ENCODE measurements at places on chromosomes 3 and 15.
A peak's percentile ranks its signal among the peaks of the same experiment; 100 is the strongest.

- no peak for DNase-seq
Observed at GRCh38 chr15:82870727-82871320, 61.4 kb downstream of the WHAMM start.

- DNase-seq, result no peak
Observed at GRCh38 chr15:29844290-29844903, 22.1 kb upstream of the TJP1 start.

DNA sequence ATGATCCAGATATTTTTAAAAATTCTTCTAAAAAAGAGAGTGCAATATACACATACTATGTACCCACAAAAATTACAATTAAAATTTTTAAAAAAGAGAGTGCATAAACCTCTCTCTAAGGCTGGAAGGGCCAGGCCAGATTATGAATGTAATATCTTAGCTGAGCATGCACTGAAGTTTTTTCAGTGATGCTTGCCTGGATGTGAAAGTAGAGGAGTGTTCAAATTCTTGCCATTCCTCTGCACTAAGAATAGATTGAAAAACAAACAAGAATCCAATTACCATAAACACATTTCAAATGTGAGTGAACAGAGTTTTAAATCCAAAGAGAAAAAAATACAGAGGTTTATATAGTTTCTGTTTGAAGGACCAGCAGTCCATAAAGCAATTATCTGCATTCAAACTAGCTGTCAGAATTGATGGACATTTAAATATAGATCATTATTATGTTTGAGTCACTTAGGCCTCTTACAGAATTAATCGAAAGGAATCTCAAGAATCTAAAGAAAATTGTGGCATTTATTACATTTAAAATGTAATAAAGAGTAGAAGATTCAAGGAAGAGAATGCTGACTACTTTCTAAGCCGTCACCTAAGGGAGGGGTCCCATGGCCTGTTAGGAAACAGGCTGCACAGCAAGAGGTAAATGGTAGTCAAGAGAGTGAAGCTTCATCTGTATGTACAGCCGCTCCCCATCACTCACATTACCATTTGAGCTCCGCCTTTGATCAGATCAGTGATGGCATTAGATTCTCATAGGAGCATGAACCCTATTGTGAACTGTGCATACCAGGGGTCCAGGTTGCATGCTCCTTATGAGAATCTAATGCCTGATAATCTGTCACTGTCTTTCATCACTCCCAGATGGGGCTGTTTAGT lies 159.3 kb upstream of the MDFIC2 start:
- no peak for DNase-seq

DNA sequence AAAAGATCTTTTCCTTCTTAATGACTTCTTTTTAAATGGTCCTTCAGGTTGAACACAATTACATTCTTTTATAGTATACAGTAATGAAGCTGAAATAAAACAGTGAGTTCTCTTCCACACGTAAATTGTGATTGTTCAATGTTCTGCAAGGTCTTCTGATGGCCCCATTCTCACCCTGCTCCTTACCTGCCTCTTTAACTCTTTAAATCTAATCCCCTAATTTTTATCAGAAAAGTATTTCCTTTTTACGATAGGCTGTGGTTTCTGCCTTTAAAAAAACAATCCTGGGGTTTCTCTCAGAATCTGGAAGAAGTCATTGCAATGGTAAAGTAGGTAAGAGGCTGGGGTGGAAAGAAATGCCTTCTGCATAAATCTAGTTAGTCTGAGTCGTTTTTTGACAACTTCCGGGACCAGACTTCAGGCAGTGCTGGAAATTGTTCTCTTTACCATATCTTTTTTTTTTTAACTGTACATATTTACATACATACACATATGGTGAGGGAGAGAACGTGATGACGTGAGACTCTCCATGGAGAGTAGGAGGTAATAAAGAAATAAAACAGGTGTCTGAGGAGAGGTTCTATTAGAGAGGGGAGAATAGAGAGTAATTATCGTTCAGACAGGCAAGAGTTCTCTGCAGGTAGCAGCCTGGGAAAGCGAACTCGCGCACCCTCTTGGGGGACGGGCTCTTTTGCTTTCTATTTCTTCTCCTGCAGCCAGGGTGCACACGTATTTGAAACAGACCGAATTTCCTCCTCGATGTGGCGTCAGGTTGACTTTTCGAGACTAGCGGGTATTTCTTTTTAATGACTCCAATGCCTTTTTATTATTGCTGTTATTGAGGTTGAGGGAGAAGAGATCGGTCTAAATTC lies at the start of gene SIDT1:
SIDT1 (plus strand) TSS at position 730 of the 872 bp plus-strand sequence. CDS start 467 bp downstream, outside the sequence.
- DNase-seq, result peak; percentile 69

DNA sequence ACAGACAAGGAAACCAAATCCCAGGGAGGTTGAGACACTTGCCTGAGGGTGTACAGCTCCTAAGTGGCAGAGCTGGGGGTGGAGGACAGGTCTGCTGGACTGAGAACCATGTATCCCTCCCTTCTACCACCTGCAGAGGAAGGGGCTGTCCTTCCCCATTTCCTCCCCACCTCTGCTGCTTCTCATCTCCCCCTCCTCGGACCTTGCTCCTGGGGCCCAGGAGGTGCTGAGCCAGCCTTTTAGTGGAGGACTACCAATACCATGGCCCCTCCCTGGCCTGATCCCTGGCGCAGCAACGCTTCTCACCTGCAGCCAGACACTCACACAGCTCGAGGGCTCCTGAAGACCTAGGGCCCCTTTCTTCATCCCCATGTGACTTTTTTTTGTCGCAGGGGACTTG lies 50.4 kb downstream of the IDH2 start:
- no peak for DNase-seq

- DNase-seq, result peak; percentile 31
Observed at GRCh38 chr3:196274585-196274984, 12.9 kb downstream of the PCYT1A start.

- DNase-seq, result no peak
Observed at GRCh38 chr3:123914829-123915228, 30.7 kb upstream of the MYLK start.

GRCh38 chr15:58454950-58455401 lies 23.2 kb downstream of the LIPC start:
- DNase-seq, result no peak

GRCh38 chr15:31302778-31303725 lies 23.6 kb upstream of the KLF13 start:
- peak; percentile 71 for DNase-seq

DNA sequence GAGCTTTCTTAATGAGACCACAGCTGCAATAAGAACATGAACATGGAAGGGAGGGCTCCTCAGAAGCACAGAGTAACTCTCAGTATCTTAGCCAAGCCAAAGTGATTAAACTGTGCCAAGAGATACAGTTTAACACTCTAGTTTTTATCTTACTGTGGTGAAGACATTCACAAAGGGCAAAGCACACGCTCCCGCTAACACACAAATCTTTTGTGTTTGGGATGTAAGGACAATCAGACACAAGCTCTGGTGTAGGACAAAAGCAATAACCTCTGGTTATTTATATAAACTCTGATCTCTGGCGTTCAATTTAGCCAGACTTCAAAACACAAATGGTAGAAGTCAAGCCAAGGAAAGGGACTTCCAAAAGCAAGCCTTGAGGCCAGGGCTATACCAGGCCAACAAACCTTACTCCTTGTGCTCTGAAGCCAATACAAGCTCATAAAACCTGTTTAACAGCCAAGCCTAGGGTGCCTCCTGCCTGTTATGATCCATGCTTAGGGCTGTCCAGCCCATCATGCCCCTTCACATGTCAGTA lies 27.8 kb downstream of the DPH3 start:
- DNase-seq, result no peak

DNA sequence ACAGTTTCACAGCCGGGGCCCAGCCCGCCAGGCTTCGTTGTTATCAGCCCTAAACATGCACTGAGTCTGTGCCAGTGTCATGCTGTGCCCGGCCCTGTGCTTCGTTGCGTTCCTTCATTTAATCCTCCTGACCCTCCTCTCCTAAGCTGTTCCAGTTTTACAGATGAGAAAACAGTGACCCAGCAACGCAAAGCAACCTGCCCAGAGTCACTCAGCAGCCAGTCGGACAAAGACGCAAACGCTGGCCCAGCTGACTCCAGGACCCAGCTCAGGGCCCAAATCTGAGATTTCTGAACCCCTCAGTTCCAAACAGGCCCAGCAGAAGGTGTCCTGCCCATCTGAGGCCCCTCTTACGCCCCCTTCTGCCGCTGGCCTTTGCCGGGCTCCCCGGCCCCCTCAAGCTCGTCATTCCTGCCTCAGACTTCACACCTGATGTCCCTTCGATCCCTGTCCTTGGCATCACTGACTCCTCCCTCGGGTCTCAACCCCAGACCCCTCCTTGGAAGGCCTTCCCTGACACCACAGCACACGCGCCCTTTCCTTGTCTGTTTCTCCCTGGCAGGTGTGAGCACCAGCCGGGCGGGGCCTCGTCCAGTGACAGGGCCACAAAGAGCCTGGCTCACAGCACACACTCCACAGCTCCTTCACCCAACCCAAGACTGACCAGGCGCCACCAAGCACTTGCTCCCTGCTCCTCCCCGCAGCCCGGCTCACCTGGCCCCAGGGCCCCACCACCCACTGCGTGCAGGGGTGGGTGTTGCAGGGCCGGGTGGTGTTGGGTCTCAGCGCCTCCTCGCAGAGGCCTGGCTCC lies 48.1 kb downstream of the ADAMTS7 start:
- DNase-seq, result no peak

- no peak for DNase-seq
Observed at GRCh38 chr3:126431103-126431534, 36.4 kb downstream of the CFAP100 start.

DNA sequence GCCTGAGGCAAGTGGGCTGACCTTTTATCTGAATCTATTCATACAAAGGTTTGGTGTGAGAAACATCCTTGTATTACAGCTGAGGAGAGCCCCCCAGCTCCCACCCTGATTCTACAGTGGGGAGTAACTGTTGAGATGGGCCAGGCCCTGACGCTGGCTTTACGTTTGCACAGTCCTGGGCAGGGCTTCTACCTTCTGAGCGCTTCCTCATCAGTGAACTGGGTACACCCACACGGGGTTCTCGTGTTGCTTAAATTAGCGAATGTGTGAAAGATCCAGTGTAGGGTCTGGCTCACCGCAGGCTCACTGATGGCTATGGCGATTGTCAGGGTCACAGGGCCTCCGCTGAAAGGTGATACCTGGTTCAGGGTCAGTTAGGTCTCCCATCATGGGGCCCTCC lies 7.3 kb upstream of the GHRL start:
- DNase-seq, result no peak

- DNase-seq, result no peak
Observed at GRCh38 chr3:189232790-189233189, 61.0 kb downstream of the TPRG1 start.

DNA sequence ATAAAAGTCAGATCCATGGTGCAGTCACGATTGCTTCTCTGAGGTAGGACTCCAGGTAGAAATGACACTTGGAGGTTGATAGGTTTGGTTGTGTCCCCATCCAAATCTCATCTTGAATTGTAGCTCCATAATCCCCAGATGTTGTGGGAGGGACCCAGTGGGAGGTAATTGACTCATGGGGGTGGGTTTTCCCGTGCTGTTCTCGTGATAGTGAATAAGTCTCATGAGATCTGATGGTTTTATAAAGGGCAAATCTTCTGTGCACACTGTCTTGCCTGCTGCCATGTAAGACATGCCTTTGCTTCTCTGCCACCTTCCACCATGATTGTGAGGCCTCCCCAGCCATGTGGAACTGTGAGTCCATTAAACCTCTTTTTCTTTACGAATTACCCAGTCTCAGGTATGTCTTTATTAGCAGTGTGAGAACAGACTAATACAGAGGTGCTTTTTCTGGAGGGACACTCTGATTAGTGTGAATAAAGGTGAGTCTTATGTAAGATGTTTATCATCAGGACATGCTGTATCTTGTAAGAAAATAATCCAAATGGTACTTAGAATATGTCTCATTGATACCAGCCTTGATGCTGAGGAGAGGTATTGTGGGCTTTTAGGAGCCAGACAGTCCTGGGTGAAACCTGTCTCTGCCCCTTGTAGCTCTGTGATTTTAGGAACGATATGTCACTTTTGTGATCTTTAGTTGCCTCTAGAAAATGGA lies 43.0 kb downstream of the SLCO3A1 start:
- no peak for DNase-seq

DNA sequence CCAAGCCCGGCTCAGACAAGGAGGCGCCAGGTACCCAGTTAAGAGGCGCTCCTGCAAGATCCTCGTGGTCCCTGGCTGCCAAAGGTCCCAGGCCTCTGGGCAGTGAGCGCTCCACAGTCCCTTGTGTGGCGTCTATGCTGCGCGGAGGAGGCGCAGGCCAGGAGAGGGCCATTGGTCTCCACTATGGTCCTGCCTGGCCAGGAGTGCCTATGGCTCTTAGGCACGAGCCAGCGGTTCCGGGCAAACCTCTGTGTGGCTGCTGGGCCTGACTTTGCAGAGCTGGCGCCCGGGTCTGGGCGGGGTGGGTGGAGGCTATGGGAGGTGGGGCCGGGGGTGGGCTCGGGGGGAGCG lies 660 bp upstream of the ADAMTSL3 start:
- DNase-seq, result no peak

- no peak for DNase-seq
Observed at GRCh38 chr3:3109407-3110298, 521 bp downstream of the IL5RA start.

GRCh38 chr3:50551681-50552435 lies 15.7 kb downstream of the C3orf18 start:
- DNase-seq, result no peak

GRCh38 chr15:71755092-71755970 lies 55.0 kb upstream of the NR2E3 start:
- no peak for DNase-seq

GRCh38 chr3:73521734-73522336 lies 102.9 kb downstream of the PDZRN3 start:
- no peak for DNase-seq

DNA sequence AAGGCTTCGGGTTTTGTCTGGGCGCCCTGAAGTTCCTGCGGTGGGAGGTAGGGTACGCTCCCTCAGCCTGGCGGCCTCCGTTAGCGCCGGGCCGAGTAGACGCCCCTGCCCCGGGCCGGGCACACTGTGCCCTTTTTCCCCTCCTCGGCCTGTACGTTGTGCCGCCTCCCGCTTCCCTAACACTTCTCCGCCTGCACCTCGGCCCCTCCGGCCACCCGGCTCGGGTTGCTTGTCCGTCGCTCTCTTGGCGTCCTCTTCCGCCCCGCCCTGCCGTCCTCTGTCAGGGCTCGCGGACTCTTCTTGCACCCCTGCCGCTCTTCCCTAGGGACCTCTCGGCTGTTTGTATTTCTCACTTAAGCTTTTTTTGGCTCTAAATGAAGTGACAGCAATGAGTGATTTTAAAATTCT lies 384 bp downstream of the KNL1 start:
- DNase-seq, result peak; percentile 65

DNA sequence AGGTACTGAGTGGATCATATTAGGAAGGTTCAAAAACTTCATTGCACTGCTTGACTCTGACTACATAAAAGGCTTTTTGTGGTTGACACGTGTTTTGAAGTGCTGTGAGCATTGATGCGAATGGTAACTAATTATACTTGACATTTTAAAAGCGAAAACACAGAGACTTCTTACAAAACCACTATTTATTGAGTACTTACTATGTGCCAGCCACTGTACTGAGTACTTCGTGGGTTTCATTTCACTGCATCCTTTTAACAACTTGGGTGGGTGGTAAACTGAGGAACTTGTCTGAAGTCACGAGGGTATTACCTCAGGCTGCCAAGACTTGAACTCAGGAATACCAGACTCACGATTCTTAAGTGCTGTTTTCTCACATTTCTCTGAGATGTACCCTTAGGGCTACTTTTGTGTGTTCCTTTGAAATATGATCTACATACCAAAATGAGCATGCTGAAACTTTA lies 45.3 kb upstream of the PPP4R2 start:
- DNase-seq, result no peak
